CD4-positive, alpha-beta memory T cell (primary cell): ENCODE measurements at places on chromosomes 1 and 21.

DNA sequence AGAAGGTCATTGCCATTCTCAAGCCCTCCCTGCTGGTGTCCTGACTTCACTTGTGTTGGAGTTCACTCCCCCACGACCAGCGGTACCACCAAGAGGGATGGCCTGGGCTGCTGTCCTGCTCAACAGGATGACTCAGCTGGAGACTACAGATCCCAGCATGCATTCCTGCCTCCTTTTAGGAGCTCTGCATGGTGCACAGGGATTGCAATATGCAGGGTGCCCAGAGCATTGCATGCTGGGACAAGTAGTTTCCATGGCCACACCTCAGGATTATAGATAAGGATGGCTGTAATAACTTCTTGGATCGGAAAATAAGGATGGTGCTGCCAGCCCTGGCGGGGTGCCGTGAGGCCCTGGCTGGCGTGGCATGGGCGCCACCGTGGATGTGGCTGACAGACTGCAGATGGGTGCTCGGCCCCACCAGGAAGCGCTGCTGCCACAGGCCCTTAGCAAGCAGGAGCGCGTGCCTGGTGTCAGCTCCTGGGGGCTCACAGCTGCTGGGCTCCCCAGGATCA lies 150.0 kb downstream of the CASZ1 start:
- no peak overlapping the region for H3K27ac ChIP-seq
- DNase-seq = no peak
- H3K4me3 ChIP-seq = no peak overlapping the region
- no peaks in the 10 kb centered on the region for H3K36me3 ChIP-seq

GRCh38 chr1:9589144-9589718 lies 520 bp downstream of the TMEM201 start:
- H3K36me3 ChIP-seq = no peaks in the 10 kb centered on the region
- no peaks in the 10 kb centered on the region for H3K27me3 ChIP-seq
- DNase-seq = peak; percentile 42
- H3K4me1 ChIP-seq = peaks cover 42% of the 10 kb centered on the region
- no peak overlapping the region for H3K4me3 ChIP-seq

DNA sequence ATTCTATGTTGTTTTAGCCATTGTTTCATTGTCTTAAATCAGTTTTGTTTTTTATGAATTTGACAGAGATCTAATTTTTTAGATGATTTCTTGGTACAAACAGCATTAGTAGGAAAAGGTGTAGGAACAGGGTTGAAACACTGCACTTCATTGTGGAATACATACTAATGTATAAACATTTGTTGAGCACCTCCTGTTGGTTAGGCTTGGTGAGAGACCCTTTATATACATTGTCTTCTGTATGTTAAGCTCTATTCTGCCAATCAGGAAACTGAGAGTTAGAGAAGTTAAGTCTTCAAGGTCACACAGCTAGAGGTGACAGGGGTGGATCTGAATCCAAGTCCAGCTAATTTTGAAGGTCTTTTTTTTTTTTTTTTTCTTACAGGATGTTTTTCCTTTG lies 192.7 kb downstream of the VPS13D start:
- no peak for DNase-seq
- H3K27ac ChIP-seq = no peak overlapping the region
- H3K4me3 ChIP-seq = no peak overlapping the region
- H3K4me1 ChIP-seq = no peaks in the 10 kb centered on the region
- H3K27me3 ChIP-seq = no peaks in the 10 kb centered on the region

- no peaks in the 10 kb centered on the region for H3K36me3 ChIP-seq
- no peaks in the 10 kb centered on the region for H3K27me3 ChIP-seq
- peaks cover 7% of the 10 kb centered on the region for H3K4me1 ChIP-seq
- no peak overlapping the region for H3K27ac ChIP-seq
These were observed 12.7 kb downstream of the VSIG8 start for GRCh38 chr1:159849626-159850366.

GRCh38 chr1:3535732-3536131 lies 75.6 kb downstream of the MEGF6 start:
- no peaks in the 10 kb centered on the region for H3K4me1 ChIP-seq
- H3K27ac ChIP-seq = no peak overlapping the region
- H3K4me3 ChIP-seq = no peak overlapping the region
- H3K36me3 ChIP-seq = no peaks in the 10 kb centered on the region
- DNase-seq = no peak
- H3K27me3 ChIP-seq = no peaks in the 10 kb centered on the region

GRCh38 chr1:234168061-234168724 lies 205.1 kb upstream of the COA6 start:
- no peak for DNase-seq
- no peaks in the 10 kb centered on the region for H3K27me3 ChIP-seq
- peaks cover 19% of the 10 kb centered on the region for H3K4me1 ChIP-seq
- no peak overlapping the region for H3K4me3 ChIP-seq
- H3K27ac ChIP-seq = no peak overlapping the region
- no peaks in the 10 kb centered on the region for H3K36me3 ChIP-seq

DNA sequence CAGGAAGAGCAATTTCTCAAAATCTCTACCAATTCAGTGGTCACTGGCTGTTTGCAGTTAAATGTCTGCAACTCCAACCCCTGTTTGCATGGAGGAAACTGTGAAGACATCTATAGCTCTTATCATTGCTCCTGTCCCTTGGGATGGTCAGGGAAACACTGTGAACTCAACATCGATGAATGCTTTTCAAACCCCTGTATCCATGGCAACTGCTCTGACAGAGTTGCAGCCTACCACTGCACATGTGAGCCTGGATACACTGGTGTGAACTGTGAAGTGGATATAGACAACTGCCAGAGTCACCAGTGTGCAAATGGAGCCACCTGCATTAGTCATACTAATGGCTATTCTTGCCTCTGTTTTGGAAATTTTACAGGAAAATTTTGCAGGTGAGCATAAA lies 167.2 kb downstream of the CRB1 start:
- H3K27me3 ChIP-seq = no peaks in the 10 kb centered on the region
- no peaks in the 10 kb centered on the region for H3K4me1 ChIP-seq
- H3K27ac ChIP-seq = no peak overlapping the region
- no peaks in the 10 kb centered on the region for H3K36me3 ChIP-seq
- DNase-seq = no peak
- H3K4me3 ChIP-seq = no peak overlapping the region

GRCh38 chr1:113684153-113684541 lies 75.1 kb downstream of the PHTF1 start:
- no peak for DNase-seq
- no peak overlapping the region for H3K27ac ChIP-seq
- H3K4me1 ChIP-seq = no peaks in the 10 kb centered on the region

- no peak overlapping the region for H3K4me3 ChIP-seq
- no peak for DNase-seq
- H3K4me1 ChIP-seq = peaks cover 7% of the 10 kb centered on the region
- no peak overlapping the region for H3K27ac ChIP-seq
- H3K27me3 ChIP-seq = peaks cover 19% of the 10 kb centered on the region
These were observed 722 bp upstream of the PODN start for GRCh38 chr1:53061123-53061858.

DNA sequence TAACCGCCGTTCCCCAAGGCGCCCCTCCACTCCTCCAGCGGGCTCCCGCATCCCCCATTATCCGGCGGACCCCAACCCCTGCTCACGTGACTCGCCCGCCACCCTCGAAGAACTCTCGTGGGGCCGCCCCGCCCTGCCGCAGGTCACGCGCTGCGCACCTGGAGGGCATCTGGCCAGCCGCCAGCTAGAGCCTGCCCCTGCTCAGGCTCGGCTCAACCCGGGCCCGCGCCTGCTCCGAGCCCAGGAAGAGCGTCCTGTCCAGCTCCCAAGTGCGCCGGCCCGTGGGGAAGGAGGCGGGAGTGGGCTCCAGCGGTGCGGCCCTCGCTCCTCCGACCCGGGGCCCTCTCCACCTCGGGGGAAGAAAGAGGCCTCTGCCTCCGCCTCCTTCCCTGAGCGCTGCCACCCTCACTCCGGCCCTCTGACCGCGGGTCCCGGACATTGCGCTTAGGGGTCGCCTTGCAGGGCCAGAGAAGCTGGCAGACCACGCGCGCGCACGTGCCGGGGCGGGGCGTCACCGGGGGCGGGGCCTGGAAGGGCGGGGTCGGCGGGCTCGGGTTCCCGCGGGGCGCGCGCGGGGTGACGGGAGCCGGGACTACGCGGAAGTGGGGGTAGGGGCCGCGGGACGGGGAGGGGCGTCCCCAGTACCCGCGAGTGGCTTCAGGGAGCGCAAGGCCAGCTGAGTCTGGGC lies 28.4 kb downstream of the HMGN2 start:
- H3K27ac ChIP-seq = peak overlapping the region; percentile 87
- peak; percentile 86 for DNase-seq
- peak overlapping the region; percentile 58 for H3K4me3 ChIP-seq
- no peaks in the 10 kb centered on the region for H3K27me3 ChIP-seq

DNA sequence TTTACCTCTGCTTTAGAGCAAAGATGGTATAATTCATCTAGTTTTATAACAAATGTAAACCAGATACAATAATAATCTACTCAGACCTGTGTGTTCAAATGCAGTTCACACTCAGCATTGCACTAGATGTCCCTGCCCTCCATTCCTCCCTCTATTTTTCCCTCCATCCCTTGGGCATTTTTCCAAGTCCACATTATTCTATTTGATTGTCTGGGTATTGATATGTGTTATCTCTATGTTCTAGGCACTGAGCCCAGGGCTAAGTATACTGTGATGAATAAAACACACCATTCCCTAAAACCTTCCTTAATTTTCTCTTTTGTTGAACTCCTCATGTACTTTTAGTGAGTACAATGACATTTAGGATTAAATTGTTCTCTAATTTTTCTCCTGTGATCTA lies 66.2 kb upstream of the HMCN1 start:
- H3K36me3 ChIP-seq = no peaks in the 10 kb centered on the region
- no peak overlapping the region for H3K27ac ChIP-seq
- no peaks in the 10 kb centered on the region for H3K4me1 ChIP-seq
- DNase-seq = no peak
- no peaks in the 10 kb centered on the region for H3K27me3 ChIP-seq

GRCh38 chr1:24959623-24959975 lies 29.5 kb upstream of the RUNX3 start:
- no peaks in the 10 kb centered on the region for H3K36me3 ChIP-seq
- no peak overlapping the region for H3K27ac ChIP-seq
- no peak for DNase-seq
- no peaks in the 10 kb centered on the region for H3K27me3 ChIP-seq

- H3K27ac ChIP-seq = peak overlapping the region; percentile 60
- no peaks in the 10 kb centered on the region for H3K36me3 ChIP-seq
- peaks cover 92% of the 10 kb centered on the region for H3K4me1 ChIP-seq
- no peaks in the 10 kb centered on the region for H3K27me3 ChIP-seq
- H3K4me3 ChIP-seq = peak overlapping the region; percentile 40
- DNase-seq = no peak
These were observed 1.6 kb downstream of the E2F2 start for GRCh38 chr1:23529146-23530086.

- H3K27ac ChIP-seq = no peak overlapping the region
- H3K36me3 ChIP-seq = no peaks in the 10 kb centered on the region
- H3K27me3 ChIP-seq = no peaks in the 10 kb centered on the region
These were observed 440.4 kb upstream of the ADAMTS5 start for GRCh38 chr21:27407271-27407670.

GRCh38 chr1:33119532-33120217 lies 38.7 kb downstream of the AZIN2 start:
- H3K36me3 ChIP-seq = no peaks in the 10 kb centered on the region
- DNase-seq = no peak
- H3K27ac ChIP-seq = no peak overlapping the region
- H3K4me3 ChIP-seq = no peak overlapping the region

DNA sequence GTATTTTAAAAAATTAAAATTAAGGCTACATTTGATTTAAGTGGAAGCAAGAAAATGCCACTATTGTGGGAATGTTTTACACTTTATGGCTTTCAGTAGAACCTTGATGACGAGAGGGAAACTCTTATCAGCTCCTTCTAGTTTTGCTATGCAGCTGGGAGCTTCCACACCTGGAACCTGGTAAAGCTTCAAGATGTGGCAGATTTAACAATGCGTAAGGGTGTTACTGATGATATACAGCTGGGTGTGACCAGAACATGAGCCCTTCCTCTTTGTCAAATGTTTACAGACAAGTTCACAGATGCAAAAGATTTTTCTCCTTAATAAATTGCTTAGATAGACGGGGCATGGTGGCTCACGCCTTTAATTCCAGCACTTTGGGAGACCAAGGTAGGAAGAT lies 20.3 kb downstream of the TTC13 start:
- H3K27ac ChIP-seq = no peak overlapping the region
- no peaks in the 10 kb centered on the region for H3K27me3 ChIP-seq
- no peaks in the 10 kb centered on the region for H3K4me1 ChIP-seq
- H3K36me3 ChIP-seq = peaks cover 14% of the 10 kb centered on the region

DNA sequence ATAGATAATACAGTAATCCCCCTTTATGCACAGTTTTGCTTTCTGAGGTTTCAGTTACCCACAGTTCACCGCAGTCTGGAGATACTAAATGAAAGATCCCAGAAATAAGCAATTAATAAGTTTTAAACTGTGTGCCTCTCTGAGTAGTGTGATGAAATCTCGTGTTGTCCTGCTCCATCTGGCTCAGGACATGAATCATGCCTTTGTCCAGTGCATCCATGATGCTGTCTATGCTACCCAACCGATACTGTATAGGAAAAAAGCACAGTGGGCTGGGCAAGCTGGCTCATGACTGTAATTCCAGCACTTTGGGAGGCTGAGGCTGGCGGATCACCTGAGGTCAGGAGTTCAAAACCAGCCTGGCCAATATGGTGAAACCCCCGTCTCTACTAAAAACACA lies 85.0 kb upstream of the SLC2A1 start:
- no peaks in the 10 kb centered on the region for H3K27me3 ChIP-seq
- H3K4me3 ChIP-seq = no peak overlapping the region
- no peak overlapping the region for H3K27ac ChIP-seq
- DNase-seq = no peak

DNA sequence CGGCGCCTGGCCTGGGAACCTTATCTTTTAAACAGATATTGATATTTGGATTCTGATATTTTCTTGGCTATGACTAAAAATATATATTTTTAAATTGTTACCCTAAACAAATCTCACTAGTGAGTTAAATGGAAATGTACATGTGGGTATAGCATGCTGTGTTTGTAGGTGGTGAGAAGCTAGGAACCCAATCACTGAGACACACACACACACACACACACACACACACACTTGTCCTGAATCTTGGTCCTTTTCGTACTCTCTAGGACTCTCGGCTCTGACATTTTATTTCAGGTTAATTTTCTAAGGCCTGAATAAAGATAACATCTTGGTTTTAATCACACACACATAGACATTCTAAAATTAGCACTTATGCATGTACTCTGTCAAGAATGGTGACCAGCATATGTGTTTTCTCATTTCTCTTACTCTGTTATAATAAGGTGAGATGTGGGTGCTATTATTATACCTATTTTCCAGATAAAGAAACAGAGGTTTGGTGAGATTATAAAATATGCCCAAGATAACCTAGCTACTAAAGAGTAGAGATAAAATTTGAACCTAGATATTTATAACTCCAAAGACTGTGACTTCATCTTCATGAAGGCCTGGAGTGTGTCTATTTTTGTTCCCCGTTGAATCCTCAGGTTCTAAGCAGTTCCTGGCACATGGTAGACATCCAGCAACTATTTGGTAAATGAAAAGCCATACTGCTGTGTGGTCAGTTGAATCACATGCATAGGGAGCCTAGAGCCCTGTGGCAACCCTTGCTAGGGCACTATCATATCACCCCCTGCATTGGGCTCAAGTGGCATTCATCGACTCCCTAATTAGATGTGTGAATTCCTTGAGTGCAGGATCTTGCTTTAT lies 85.0 kb upstream of the RAB3GAP2 start:
- H3K27ac ChIP-seq = no peak overlapping the region
- no peaks in the 10 kb centered on the region for H3K27me3 ChIP-seq
- no peak for DNase-seq
- no peaks in the 10 kb centered on the region for H3K4me1 ChIP-seq
- H3K4me3 ChIP-seq = no peak overlapping the region
